KG1 (cell line): ENCODE measurements at places on chromosomes 4 and X.

- DNase-seq: no peak
These were observed 114.0 kb downstream of the RBM47 start for GRCh38 chr4:40515398-40516293.

GRCh38 chr4:30402276-30402675 is 317.9 kb upstream of the PCDH7 start:
- DNase-seq: no peak

DNA sequence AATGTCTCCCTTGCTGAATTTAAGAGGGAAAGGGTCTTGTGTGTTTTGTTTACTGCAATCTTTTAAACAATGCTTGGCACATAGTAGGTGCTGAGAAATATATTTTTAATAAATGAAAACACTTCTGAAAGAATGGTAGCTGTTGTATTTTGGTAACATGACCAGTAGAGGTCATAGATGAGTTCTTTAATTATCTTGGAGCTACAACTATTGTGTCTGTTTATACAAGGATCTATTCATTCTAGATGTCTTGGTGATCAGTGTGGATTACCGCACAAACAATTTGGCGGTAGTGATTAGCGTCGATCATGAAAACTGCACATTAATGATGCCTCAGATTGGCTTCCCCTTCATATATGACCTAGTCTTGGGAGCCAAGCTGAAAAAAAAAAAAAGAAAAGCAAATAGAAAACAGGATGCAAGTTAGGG is 21.4 kb upstream of the SCRG1 start:
- no peak for DNase-seq

GRCh38 chr4:3302786-3303564 is 10.2 kb downstream of the RGS12 start:
- DNase-seq: no peak

DNA sequence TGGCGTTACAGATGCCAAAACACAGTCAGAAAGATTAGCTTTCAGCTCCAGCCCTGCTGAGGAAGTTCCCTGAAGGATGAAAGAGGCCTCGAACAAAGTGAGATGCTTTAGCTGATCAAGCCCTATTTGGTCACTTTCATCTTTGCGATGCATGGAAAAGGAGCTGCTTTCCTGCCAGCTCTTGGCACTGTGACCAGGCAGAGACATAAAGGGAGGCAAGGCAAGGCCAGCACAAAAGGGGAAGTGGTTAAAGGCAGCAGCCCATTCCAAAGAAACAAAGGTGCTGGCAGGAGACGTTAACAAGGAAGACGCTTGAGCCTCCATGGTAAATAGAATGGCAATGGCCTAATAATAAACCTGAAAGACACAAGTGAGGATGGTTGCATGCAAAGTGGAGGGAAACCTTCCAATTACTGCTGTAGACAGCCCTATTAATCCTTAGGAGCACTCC is 617.1 kb upstream of the INTU start:
- no peak for DNase-seq

- DNase-seq: no peak
These were observed 2.7 kb upstream of the SMIM20 start for GRCh38 chr4:25911356-25911755.

- no peak for DNase-seq
These were observed 14.9 kb upstream of the TSPAN5 start for GRCh38 chr4:98673288-98673644.

DNA sequence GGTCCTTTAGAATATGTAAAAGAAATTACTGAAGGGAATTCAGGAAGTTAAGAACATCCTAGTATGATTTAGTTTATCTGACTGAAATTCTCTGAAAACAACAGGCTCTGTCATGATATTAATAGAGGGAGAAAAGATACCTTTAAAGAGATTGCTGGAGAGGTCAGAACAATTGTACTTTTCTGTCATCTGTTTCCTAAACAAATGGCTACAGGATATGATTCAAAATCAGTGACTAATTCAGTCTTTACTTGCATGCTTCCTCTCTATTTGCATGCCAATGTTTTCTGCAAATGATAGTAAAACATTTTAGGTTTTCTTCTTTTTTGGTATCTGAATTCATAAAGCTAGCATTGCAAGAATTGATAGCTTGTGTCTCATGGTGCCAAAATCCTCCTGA is 616.7 kb upstream of the PCDH7 start:
- DNase-seq: no peak

DNA sequence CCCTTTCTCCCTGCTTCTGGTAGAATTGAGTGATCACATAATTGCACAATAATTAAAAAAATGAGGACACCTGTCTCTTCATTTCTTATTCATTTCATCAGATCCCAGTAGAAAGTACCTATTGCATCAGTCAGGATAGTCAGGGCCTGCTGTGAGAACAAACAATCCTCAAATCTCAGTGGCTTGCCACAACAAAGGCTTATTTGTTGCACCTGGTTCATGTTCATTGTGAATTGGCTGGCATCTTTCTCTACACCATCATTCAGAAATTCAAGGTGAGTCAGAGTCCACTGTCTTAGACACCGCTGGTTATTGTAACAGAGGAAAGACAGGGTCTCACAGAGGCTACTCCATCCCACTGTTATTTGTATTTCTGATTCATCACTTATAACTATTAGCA is 409.8 kb downstream of the STIM2 start:
- no peak for DNase-seq

- DNase-seq: no peak
These were observed 153.0 kb upstream of the TRPC5 start for GRCh38 chrX:112235547-112235946.

DNA sequence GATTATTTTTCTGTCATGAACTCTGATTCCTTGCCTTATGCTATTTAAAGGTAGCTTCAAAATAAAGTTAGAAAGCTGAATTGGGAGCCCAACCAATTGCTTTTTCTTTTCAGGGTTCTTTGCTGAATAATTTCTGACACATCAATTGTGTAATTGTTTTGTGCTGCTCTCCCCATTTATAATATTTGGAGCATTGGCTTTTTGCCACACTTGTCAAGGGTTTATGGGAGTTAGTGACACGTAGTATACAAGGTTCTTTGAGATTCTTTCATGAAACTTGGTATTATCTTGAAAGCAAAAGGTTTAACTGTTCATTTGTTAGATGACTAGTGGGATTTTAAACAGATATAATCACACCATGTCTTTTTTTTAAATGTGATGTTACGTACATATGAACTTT is 80.9 kb downstream of the POLA1 start:
- DNase-seq: no peak

DNA sequence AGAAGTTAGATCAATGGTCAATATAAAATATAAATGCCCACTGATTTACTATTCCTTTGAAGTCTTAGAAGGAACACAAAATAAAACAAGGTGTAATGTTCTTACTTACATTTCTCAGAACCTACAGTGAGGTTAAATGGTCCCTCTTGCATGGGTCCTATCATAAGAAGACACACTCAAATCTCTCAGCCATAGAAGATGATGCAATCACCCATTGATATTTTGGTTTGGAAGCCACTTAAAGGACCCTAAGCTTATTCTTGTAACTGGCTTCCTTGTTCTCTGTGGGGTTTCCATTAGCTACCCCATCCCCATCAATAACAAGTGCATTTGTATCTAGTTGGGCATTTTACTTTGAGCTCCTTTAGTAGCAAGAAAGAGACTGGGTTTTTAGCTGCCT is 15.1 kb downstream of the REELD1 start:
- DNase-seq: no peak

GRCh38 chrX:84168574-84168973 is 19.4 kb downstream of the RPS6KA6 start:
- DNase-seq: no peak

DNA sequence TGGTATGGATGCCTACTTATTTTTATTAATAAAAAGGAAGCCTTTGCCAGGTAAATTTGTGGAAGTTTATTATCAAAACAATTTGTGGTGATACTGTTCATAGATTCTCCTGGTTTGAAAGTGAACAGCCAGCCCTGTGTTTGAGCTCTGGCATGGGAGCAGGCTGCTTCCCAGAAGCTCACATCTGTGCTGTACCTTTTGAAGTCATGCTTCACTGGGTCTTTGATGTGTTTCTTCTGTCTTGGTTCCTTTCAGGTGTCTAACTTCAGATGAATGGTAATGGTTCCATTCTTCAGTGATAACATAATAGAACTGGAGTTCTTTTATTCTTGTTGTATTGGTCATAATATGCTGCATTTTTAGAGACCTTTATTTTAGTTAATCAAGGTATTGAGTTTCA is 85.5 kb downstream of the BMPR1B start:
- DNase-seq: no peak

- no peak for DNase-seq
These were observed 22.6 kb upstream of the CD38 start for GRCh38 chr4:15755321-15756155.

- no peak for DNase-seq
These were observed 77.9 kb downstream of the LUZP4 start for GRCh38 chrX:115367455-115367854.

- DNase-seq: no peak
These were observed 32.9 kb downstream of the DOK7 start for GRCh38 chr4:3496021-3496420.

- no peak for DNase-seq
These were observed 598.4 kb upstream of the GNPDA2 start for GRCh38 chr4:45324455-45325417.

DNA sequence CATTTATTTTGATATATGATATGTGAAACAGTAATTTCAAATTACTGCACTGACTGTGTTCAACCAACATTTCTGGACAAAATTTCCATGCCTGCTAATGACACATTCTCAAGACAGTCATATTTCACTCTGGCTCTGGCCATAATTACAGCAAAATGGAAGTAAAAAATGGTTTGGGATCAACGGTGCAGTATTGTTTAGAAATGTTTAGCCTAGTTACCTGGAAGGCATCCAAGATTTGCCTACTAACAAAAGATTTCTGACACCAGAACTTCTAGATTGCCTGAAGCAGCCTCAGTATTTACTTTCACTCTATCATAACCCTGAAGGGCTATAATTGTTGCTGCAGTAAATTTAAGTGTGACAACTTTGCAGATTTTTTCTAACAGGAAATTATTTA is 416.3 kb downstream of the PCDH10 start:
- no peak for DNase-seq

DNA sequence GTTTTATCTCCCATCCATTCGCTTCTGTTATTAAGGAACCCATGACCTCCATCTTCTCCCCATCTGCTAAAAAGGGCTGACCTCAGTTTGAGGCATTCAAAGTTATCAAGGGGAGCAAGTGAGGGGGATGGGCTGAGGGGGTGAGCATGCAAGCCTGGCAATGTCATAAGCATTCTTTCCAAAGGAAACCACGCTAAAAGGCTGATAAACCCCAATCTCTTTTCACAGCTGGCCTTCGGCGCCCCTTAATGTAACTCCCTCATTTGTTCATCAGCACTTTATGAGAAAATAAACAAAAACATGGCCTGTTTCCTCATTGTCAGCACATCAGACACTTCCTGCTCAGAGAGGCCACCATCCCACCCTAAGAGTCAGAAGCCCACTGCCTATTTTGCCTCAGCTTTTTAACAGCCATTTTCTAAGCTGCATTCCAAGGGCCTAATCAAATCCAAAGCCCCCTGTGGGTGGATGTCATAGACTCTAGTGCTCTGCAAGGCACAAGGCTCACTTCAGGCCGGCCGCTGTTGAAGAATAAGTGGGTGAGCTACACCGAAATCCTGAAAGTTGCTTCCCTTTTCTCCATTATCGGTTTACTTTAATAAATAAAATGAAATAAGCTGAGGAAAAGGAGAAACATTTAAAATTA is 92.0 kb upstream of the SRD5A3 start:
- no peak for DNase-seq

DNA sequence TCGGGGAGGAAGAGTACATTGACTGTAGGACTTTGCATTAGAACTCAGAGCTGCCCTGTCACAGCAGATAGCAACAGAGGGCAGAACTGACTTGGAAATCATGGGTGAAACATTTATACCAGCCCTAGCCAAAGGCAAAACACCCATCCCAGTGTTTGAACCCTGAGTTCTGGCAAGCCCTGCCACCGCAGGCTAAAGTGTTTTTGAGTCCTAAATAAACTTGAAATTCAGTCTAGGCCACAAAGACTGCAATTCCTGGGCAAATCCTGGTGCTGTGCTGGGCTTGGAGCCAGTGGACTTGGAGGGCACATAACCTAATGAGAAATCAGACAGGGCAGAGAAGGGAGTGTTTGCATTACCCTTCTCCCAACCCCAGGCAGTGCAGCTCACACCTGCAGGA is 1015.7 kb downstream of the FSTL5 start:
- no peak for DNase-seq

GRCh38 chrX:44314808-44315207 is 28.7 kb downstream of the EFHC2 start:
- DNase-seq: no peak

- no peak for DNase-seq
These were observed at the start of gene GRIA3 for GRCh38 chrX:123184219-123184865. Gene GRIA3 (plus strand): TSS chrX:123184278. CDS start chrX:123184536, 258 bp downstream.

DNA sequence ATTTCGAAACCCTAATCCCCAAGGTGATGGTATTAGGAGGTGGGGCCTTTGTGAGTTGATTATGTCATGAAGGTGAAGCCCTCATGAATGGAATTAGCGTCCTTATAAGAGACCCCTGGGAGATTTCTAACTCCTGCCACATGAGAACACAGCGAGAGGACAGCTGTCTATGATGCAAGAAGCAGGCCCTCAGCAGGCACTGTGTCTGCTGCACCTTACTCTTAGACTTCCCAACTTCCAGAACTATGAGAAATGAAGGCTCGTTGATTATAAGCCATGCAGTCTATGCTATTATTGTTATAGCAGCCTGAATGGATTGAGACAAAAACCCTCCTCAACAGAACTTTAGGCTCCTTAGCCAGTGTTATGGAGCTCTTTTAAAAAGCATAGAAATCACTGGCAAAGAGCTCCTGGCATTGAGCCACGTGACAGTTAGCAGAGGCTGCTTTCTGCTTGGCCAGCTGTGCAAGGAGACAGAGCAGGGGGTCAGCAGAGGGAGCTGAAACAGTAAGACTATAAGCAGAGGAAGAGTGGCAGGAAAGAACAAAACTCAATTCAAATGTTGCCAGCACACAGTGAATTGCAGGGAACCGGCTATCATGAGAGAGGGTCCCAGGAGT is 219.2 kb upstream of the FAT1 start:
- DNase-seq: no peak

GRCh38 chrX:139795196-139795595 is 87.2 kb upstream of the MCF2 start:
- no peak for DNase-seq

GRCh38 chr4:59770601-59771264 is 1429.4 kb upstream of the ADGRL3 start:
- no peak for DNase-seq

GRCh38 chrX:120235284-120235683 is 15.3 kb upstream of the ZBTB33 start:
- DNase-seq: no peak

- DNase-seq: no peak
These were observed 168.7 kb upstream of the GALNTL6 start for GRCh38 chr4:171644430-171645057.

GRCh38 chr4:187364401-187364800 is 631.2 kb upstream of the ZFP42 start:
- no peak for DNase-seq
